ENCODE measurements at places on chromosomes 6 and 20.
A peak's percentile ranks its signal among the peaks of the same experiment; 100 is the strongest.

GRCh38 chr6:1612974-1613306 is 3.2 kb downstream of the FOXC1 start:
- no peak for DNase-seq

- no peak for DNase-seq
These were observed 2.4 kb upstream of the DBNDD2 start for GRCh38 chr20:45405571-45406259.

DNA sequence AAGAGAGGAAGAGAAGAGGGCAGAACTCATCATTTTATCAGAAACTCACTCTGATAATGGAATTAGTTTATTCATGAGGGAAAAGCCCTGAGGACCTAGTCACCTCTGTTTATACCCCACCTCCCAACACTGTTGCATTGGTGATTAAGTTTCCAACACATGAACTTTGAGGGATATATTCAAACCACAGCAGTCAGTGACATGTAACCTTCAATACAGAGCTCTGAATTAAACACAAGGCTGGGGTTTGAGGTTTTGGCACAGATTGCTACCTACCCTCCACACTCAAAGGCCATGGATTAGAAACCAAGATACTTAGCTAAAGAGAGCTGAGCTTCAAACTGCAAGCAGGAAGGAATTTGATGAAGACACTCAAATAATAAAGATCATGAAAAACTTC is 48.5 kb upstream of the MOCS1 start:
- DNase-seq, result no peak

DNA sequence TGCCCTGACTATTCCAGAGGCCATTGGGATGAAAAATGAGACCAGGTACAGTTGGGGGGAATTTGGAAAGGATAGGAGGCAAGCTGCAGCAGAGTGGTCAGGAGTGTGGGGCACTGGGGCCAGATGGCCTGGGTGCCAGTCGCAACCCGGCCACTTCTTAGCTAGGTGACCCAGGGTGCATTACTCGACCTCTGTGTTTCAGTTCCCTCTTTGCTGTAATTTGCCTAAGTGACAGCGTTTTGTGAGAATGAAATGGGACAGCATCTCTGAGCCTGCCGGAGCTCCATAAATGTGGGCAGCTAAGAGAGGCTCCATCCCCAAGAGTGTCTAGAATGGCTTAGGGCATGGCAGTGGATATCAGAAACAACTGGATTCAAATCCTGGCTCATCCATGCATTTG is 13.9 kb downstream of the LRFN2 start:
- DNase-seq, result no peak

DNA sequence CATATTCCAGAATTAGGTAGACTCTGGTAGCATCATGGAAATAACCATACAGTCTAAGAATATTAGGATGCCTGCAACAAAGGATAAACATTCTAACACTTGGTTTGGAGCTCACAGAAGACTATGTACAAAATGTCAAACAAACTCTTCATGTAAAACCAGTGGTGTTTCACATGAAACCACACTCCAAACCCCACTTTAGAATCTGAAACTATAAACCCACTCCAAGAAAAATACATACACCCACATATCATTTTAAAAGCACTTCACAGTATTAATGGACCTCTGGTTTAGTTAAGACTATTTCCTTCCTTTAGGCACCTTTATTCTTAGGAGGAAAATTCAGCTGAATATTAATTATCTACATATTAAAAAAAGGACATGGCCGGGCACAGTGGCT is 10.5 kb downstream of the AURKA start:
- DNase-seq, result no peak

- no peak for DNase-seq
These were observed 199.1 kb downstream of the COL9A1 start for GRCh38 chr6:70103798-70104197.

GRCh38 chr20:19953606-19954005 is 63.6 kb upstream of the NAA20 start:
- DNase-seq, result no peak

DNA sequence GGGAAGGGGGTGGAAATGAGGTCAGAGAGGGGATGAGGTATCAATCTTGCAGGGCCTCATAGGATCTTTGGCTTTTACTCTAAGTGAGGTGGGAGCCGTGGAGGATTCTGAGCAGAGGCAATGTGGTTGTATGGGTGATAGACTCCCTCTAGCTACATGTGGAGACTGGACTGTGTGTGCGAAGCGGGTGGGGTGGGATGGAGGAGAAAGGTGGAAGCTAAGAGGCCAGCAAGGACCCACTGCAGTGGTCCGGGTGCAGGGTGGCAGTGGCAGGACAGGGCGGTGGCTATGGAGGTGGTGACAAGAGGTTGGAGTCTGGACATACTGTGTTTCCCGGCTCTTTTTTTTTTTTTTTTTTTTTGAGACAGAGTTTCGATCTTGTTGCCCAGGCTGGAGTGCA is 62.4 kb upstream of the PTPN1 start:
- DNase-seq, result no peak

GRCh38 chr6:13273202-13273930 is 55.0 kb downstream of the TBC1D7 start:
- DNase-seq, result no peak

DNA sequence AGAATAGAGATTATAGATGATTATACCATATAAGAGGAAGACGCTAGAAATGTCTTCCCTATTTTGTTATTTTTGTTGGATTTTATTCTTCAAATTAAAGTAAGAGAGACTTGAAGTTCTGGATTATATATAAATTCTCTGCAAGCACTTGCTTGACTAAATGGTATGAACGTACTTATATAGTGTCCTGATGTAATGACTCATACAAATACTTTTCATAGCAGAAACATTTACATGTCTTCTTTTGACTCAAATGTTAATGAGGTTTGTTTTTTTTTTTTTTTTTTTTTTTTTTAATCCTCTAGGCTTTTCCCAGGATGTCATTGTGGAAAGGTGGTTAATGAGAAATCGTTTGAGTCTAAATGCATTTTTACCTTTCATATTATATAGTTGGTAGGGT is 55.0 kb downstream of the PDE7B start:
- DNase-seq, result no peak

GRCh38 chr20:46359233-46359751 is 47.1 kb downstream of the ELMO2 start:
- DNase-seq, result no peak

- no peak for DNase-seq
These were observed 1.1 kb downstream of the CENPB start for GRCh38 chr20:3785240-3786125.

DNA sequence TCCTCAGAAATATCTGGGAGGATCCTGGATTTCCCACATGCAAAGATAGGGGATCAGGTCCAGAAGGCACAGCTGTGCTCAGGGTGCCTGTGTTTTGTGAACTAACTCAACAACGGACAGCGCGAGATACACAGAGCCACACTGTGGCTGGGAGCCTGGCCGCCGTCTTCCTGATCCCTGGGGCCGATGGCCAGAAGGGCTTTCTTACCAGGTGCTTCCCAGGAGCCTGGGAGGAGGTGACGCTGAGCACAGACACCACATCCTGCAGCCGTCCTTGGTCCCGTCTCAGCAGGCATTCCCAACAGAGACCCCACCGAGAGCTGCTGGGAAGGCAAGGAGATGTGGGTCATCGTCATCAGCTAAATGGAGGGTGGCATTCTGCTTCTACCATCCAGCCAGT is 144.6 kb upstream of the AFDN start:
- DNase-seq, result no peak

DNA sequence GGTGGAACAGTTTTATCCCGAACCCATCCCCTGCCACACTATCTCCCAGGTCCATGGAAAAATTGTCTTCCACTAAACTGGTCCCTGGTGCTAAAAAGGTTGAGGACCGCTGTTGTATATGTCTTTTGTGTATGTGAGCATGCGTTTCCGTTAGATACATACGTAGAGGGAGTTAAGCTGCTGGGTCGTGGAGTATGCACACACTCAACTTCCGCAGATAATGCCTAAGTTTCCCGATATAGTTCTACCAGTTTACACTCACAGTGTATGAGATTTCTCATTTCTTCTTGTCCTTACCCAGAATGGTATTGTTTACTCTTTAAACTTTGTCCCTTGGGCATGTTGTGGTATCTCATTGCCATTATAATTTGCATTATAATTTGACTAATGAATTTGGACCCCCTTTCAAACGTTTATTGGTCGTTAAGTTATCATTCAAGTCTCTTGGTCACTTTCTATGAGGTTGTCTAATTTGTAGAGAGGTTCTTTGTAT is 50.5 kb upstream of the SCAF8 start:
- DNase-seq, result no peak

DNA sequence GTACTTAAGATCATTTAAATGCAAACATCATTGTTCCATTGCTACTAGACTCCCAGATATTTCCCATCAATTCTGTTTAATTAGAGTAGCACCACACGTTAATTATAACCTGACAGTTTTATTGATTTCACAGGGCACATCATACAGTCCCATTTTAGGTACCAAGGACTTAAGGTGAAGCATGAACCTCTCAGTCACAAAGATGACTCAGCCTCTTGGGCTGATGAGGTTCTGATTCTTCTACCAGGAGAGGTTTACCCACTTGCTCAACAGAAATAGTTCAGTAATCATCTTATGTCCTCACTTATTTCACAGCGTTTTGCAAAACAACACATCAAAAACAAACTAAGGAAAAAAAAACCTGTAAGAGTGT is 98.5 kb downstream of the HIVEP2 start:
- DNase-seq, result no peak

GRCh38 chr20:7305976-7306375 is 538.5 kb downstream of the BMP2 start:
- DNase-seq, result no peak

DNA sequence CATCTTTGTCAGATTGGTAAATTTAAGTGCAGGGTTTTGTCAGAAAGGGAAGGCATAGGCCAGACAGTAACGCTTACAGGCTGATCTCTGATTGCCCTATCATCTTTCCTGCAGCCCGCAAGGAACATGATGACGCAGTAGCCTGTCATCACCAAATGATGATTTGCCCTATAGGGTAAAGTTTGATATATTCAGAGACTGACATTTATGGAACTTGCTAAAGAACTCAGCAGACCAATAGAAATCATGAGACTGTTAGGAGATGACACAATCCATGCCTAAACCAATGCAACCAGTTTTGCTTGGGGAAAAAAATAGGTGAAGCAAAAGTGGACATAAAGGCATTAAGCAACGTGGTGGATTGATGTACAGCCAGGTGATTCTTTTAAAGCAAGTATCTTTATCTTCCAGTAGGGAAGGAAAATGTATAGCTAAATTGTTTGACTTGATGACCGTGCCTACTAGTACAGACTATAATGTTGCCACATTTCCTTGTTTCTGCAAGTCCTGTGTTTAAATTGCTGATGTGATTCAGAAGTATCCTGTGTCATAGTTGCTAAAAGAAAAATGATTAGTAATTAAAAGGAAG is 2.4 kb downstream of the NUS1 start:
- no peak for DNase-seq

- no peak for DNase-seq
These were observed 4.9 kb downstream of the TRAF3IP2 start for GRCh38 chr6:111600588-111601445.

- no peak for DNase-seq
These were observed 117.2 kb downstream of the PDSS2 start for GRCh38 chr6:107342144-107342543.

GRCh38 chr6:134420614-134421181 is 102.8 kb upstream of the SGK1 start:
- DNase-seq, result no peak

DNA sequence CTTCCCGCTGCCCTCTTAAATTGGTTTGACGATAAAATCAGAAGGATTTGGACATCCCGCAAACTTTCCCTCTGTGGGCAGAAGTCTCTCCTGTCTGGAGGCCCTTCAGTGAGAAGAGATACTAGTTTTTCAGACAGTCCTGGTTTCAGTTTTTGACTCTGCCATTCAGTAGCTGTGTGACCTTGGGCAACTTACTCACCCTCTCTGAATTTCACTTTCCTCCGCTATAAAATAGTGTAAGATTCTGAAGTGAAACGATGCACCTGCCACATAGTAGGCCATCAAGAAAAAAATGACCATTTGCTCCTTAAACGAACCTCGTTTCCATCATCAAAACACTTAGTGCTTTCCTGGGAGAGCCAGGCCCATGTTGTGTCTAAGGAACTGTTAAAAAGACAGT is 97.2 kb downstream of the LINC00237 start:
- DNase-seq, result no peak

GRCh38 chr20:36717657-36718056 is 28.2 kb downstream of the NDRG3 start:
- DNase-seq, result peak; percentile 43

- no peak for DNase-seq
These were observed 52.9 kb upstream of the BHLHE23 start for GRCh38 chr20:63059684-63060056.

DNA sequence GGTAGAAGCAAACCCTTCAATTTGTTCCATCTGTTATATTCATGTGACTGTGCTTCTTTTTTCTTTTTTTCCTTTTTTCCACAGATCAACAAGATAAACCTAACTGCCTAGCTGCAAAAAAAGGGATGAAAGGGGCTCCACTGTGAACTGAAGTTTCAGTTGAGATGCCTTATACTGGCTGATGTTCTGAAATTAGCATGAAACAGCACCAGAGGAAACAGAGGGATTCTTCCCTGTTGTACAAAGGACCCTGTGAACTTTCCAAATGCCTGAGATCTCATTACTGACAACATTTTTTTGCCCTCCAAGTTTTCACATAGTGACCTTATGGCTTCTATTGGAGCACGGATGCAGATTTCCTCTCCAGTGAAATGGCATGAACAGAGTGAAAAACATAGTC is 302.7 kb upstream of the TFAP2D start:
- DNase-seq, result no peak

DNA sequence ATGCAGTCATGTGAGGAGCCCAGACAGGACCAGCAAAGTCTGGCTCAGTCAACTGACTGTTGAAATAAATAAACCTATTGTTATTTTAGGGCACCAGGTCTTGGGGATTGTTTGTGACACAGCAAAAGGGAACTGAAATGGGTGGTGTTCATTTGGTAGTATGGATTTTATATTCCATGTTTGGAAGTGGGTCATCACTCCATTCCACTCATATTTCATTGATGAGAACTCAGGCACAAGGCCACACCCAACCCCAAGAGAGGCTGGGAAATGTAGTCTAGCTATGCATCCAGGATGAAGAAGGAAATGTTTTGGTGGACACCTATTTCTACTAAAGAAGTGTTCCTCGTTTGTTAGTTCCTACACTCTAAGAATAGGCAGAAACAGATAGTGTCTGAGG is 64.9 kb upstream of the BTBD3 start:
- DNase-seq, result no peak

DNA sequence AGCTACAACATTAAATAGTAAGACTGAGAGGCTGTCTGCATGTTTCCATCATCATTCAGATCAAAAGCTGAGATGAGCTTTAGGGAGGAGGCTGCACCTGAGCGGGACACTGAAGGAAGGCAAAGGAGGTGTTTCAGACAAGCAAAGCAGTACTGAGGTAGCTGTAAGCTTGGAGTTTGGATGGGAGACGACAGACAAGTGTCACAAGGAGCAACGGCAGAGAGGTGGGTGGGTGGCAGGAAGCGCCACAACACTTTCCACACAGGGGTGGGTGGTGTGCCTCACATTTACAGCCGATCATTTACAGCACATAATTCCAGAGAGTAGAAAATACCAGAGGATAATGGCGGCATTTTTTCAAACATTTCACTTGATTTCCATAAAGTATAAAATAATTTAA is 205.5 kb upstream of the SHLD1 start:
- no peak for DNase-seq

- DNase-seq, result no peak
These were observed 51.2 kb downstream of the ORC3 start for GRCh38 chr6:87641065-87641692.

Data from activated CD8-positive, alpha-beta memory T cell treated with anti-CD3 and anti-CD28 coated beads, Interleukin-2, amount 10 ng/mL, durations not matched to agents 7 days and 5 days (primary cell).